Prostate gland (tissue), 2 donors: ENCODE measurements at places on chromosomes 7 and 10. TPM values are rescaled to one million over a fixed set of nuclear protein-coding genes. Genes with fewer than 3 reads are reported as not detected.
A peak's percentile ranks its signal among the peaks of the same experiment; 100 is the strongest.

ATP6V0A4 gene
- 1.2 TPM for total RNA-seq

GRCh38 chr7:84389242-84389641, 194.7 kb upstream of the SEMA3A start:
- DNase-seq, result no peak
- no peaks in the 10 kb centered on the region for H3K36me3 ChIP-seq
- no peaks in the 10 kb centered on the region for H3K4me1 ChIP-seq
- no peaks in the 10 kb centered on the region for H3K27me3 ChIP-seq
- H3K27ac ChIP-seq, result no peak overlapping the region
- no peak overlapping the region for H3K4me3 ChIP-seq

DNA sequence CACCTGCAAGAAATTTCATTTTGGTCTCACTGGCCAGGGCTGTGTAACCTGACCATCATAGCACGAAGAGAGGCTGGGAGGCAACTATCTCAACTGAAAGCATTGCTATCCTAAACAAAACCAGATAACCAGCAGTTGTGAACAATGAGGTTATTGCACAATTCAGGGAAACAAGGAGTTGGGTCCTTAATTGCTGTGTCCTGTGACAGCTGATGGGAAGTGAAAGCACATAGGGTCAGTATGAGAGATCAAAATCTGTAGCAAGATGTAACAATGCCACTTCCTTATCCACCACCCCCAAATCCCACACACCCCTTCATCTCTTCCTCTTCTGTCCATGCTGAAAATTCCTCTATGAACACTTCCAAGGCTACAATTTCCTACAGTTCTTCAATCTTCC, 80.2 kb downstream of the HTR7 start:
- H3K27me3 ChIP-seq, result no peaks in the 10 kb centered on the region
- H3K4me3 ChIP-seq, result no peak overlapping the region
- no peak for DNase-seq
- H3K4me1 ChIP-seq, result no peaks in the 10 kb centered on the region
- H3K27ac ChIP-seq, result no peak overlapping the region

DNA sequence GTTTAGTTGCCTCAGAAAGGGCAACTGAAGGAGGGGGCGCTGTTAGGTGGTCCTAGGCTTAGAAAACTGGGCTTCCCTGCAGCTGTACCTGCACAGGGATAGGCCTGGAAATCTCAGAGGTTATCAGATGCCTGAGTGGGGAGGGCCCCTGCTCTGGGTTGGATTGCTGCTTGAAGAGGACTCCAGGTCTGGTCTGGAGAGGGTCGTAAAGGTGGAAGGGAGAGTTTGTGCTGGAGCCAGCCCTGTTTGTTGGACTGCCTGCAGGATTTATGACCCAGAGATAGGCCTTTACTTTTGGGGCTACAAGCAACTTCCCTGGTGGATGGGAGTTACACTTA, 765.9 kb downstream of the GRID1 start:
- H3K27me3 ChIP-seq, result no peaks in the 10 kb centered on the region
- DNase-seq, result no peak
- H3K4me1 ChIP-seq, result no peaks in the 10 kb centered on the region

EDRF1 gene
- 18.9 TPM for total RNA-seq

PCLO gene
- total RNA-seq, result 14.5 TPM

NYAP1 gene
- 0.73 TPM for total RNA-seq

- DNase-seq, result no peak
- H3K27ac ChIP-seq, result no peak overlapping the region
- H3K27me3 ChIP-seq, result no peaks in the 10 kb centered on the region
- no peaks in the 10 kb centered on the region for H3K4me1 ChIP-seq
- H3K4me3 ChIP-seq, result no peak overlapping the region
Observed at GRCh38 chr10:25531457-25532061, 356.8 kb downstream of the GPR158 start.

DNA sequence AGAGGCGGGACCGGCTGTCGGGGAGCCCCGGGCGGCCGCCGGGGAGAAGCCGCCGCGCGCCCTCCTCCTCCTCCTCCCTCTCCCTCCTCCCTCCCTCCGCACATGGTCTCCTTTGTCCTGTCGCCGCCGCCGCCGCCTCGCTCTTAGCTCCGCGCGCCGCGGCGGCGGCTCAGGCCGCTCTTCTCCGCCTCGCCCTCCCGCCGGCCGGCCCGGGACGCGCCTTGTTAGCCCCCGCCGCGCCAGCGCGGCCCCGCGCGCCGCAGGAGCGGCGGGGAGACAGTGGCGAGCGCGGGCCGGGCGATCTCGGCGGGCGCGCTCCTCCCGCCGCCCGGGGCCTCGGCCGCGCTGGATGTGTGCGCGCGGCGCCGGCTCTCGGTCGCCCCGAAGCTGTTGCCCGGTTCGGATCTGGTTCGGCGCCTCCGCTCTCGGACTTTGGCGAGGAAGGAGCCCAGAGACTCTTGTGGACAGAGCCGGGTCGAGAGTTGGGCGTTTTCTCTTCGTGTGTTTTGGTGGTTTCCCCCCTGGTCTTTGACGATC, 437.4 kb upstream of the GALNT17 start:
- H3K4me1 ChIP-seq, result no peaks in the 10 kb centered on the region
- peak; percentile 47 for DNase-seq
- peak overlapping the region; percentile 84 for H3K4me3 ChIP-seq
- H3K36me3 ChIP-seq, result no peaks in the 10 kb centered on the region

TSPAN12 gene
- 14.5 TPM for total RNA-seq

DNA sequence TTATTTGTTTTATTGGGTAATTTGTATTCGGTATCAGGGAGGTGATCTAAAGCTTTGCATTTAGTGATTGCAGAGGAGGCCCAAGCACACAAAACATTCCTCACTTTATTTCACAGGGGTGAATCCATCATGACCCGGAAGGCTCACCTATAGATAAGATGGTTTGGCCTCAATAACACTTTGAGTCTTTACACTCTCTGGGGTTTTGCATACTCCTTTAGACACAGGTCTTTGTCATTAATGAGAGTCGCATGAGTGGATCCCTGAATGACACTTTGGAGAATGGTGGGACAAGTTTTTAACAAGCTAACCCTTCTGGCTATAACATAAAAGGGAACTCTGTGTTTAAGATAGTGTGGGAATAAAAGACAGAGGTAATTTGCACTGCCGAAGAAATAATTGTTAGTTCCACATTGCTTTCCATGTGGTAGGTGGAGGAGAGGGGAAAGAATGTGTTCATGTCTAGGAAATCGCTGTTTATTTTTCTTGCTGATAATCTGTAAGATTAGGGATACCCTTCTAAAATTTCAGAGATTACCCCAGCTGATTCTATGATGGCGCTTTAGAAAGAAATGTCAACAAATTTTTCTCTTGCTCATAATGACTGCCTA, 455.8 kb downstream of the TFEC start:
- DNase-seq, result no peak
- H3K4me1 ChIP-seq, result no peaks in the 10 kb centered on the region
- H3K27ac ChIP-seq, result no peak overlapping the region

PAX4 gene
- not detected for total RNA-seq

NUTM2E gene
- not detected for total RNA-seq

ASAH2B gene
- total RNA-seq, result 3.5 TPM

DNA sequence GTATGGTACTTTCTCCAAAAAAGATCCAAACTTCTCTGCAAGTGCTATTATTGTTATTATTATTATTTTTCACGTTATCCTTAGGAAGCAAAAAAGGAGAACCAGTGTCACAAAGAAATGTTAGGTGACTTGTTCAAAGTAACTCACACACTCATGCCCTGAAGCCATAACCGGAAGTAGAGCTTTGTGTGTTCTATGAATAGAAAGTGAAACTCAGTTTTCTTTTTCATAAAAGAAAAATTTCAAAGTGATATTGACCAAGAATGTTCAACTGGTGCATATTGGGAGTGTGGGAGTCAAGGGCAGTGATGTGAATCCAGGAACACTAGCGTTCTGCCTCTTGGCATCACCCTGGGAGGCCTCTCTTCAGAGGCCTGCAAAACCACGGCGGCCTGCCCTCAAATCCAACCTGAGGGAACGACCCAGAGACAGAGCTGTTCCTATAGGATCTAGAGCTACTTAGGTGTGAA, 106.1 kb downstream of the PRKCQ start:
- no peak overlapping the region for H3K4me3 ChIP-seq
- no peaks in the 10 kb centered on the region for H3K4me1 ChIP-seq
- H3K27me3 ChIP-seq, result peaks cover 2% of the 10 kb centered on the region
- H3K36me3 ChIP-seq, result no peaks in the 10 kb centered on the region
- H3K27ac ChIP-seq, result no peak overlapping the region

PDZD7 gene
- total RNA-seq, result 0.82 TPM

GRCh38 chr7:128450409-128450808, 5.3 kb upstream of the HILPDA start:
- no peak for DNase-seq
- no peak overlapping the region for H3K4me3 ChIP-seq
- no peaks in the 10 kb centered on the region for H3K4me1 ChIP-seq

GRCh38 chr7:130481898-130482297, 10.0 kb upstream of the MEST start:
- no peak overlapping the region for H3K27ac ChIP-seq
- DNase-seq, result no peak
- H3K36me3 ChIP-seq, result no peaks in the 10 kb centered on the region
- H3K4me1 ChIP-seq, result no peaks in the 10 kb centered on the region

NODAL gene
- total RNA-seq, result not detected

DDC gene
- 1.5 TPM for total RNA-seq

TEX36 gene
- total RNA-seq, result not detected

DNA sequence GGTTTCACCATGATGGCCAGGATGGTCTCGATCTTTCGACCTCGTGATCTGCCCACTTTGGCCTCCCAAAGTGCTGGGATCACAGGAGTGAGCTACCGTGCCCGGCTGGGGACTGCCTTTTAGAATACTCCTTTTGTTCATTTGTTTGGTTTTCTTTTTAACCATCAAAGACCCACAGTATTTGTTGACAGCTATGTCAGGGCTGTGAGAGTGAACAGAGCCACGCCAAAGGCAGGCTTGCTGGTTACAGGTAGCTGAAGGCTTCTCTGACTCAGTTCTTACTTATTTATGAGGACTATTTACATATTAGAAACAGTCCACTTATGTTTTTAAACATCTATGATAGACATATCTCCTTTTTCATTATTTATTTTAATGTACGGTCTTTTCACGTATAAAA, 544.5 kb downstream of the CALN1 start:
- no peaks in the 10 kb centered on the region for H3K4me1 ChIP-seq
- DNase-seq, result no peak
- no peaks in the 10 kb centered on the region for H3K27me3 ChIP-seq
- no peak overlapping the region for H3K4me3 ChIP-seq

GRCh38 chr10:17236468-17237148, 8.6 kb downstream of the VIM start:
- no peak for DNase-seq
- no peaks in the 10 kb centered on the region for H3K27me3 ChIP-seq
- no peaks in the 10 kb centered on the region for H3K4me1 ChIP-seq

- H3K27me3 ChIP-seq, result no peaks in the 10 kb centered on the region
- H3K36me3 ChIP-seq, result no peaks in the 10 kb centered on the region
- H3K4me3 ChIP-seq, result no peak overlapping the region
Observed at GRCh38 chr7:91455411-91455810, 191.2 kb downstream of the FZD1 start.

- H3K27ac ChIP-seq, result no peak overlapping the region
- no peaks in the 10 kb centered on the region for H3K4me1 ChIP-seq
- H3K4me3 ChIP-seq, result no peak overlapping the region
- H3K27me3 ChIP-seq, result no peaks in the 10 kb centered on the region
Observed at GRCh38 chr7:15669443-15670090, 16.9 kb downstream of the MEOX2 start.

DNA sequence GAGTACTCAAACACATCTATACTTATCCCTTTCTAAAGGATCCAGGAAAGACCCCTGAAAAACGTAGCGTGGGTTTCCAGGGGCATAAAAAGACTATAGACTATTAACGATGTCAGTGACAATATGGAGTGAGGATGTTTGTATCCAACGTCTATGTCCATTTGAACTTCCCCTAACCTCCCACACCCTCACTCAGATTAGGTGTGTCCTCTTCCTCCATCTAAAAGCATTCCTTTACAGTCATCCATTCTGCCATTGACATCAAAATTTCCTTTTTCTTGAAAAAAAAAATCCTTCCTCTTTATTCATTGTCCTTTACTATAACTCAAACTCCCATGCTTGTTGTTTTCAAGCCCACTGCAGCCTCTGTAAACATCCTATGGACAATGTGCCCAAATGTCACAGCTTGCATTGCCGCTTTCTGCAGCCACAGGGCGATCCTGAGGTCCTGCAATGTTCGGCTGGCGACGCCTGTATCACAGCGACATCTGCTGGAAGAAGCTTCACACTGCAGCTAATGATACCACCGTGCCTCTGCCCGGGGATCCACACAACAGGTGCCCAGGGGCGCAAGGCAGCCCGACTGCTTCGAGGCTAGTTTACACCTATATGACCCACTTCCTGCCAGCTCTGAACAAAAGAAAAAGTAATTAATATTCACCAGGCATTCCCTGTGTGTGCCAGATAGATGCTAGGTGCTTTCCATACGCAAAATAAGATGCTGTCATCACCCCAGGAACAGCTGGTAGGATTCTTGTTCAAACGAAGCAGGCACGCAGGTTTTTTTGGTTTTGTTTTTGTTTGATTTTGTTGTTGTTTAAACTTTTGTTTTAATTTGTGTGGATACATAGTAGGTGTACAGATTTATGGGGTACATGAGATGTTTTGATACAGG, 267.9 kb upstream of the GHITM start:
- H3K4me1 ChIP-seq, result no peaks in the 10 kb centered on the region
- DNase-seq, result peak; percentile 57

GRCh38 chr7:143487061-143487460, 9.4 kb downstream of the TAS2R41 start:
- H3K27me3 ChIP-seq, result no peaks in the 10 kb centered on the region
- H3K4me3 ChIP-seq, result no peak overlapping the region
- no peak for DNase-seq

DNA sequence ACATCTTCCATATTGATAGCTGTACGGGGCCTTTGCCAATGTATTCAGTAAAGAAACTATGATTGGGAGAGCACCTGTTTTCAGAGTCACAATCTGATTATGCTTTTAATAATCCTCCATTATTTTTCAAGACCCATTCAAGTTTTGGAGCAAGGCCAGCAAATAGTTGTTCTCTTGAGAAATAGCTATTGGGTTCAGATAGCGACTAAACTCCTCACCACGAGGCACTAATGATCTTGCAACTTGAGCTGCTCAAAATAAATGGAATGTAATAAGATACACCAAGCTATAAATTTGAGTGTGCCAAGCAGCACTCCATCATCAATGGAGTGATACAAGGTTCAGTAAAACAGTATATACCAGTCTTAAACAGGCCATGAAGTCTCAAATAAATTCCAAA, 7.4 kb upstream of the MALRD1 start:
- DNase-seq, result no peak
- H3K4me3 ChIP-seq, result no peak overlapping the region
- H3K4me1 ChIP-seq, result no peaks in the 10 kb centered on the region
- no peaks in the 10 kb centered on the region for H3K27me3 ChIP-seq
- no peak overlapping the region for H3K27ac ChIP-seq

DNA sequence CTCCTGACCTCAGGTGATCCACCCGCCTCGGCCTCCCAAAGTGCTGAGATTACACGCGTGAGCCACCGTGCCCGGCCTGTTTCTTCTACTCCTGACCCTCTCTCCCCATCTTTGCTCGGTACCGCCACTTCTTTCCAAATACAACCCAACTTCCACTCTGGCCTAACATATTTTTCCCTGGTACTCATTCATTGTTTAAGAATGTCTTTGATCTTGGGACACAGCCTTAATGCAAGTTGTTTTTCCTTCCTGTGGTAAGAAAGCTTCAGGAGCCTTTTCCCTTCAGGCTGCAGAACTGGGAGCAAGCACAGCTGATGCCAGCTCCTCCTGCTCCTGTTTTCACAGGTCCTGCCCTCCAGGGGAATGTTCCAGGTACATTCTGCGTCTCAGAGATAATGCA, 13.7 kb downstream of the CALML3 start:
- H3K4me1 ChIP-seq, result no peaks in the 10 kb centered on the region
- no peak overlapping the region for H3K27ac ChIP-seq
- no peaks in the 10 kb centered on the region for H3K36me3 ChIP-seq

WNT16 gene
- total RNA-seq, result 1.1 TPM
